DMS 273 treated with DMSO at 0.1 percent for 48 hours (cell line): ENCODE measurements at places on chromosomes 4 and X.

GRCh38 chrX:47200385-47201150 lies 6.9 kb downstream of the UBA1 start:
- DNase-seq, result no peak

GRCh38 chrX:12895866-12896265 lies 10.6 kb upstream of the TLR8 start:
- DNase-seq, result no peak

DNA sequence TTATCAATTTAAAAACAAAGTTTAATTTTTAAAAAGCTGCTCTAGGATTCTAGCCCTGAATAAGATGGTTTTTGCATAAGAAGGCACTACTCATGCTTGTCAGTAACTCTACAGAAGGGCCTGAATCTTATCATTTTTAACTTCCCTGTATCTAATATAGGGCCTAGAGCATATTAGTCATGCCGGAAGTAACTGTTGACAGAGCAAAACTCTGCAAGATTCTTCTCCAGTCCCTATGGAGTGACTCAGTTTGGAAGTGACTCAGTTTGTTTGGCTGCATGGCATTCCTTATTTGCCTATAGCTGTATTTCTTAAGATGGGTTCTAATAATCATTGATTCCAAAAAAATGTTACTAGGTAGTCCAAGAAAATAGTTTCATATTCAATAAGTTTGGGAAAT lies 431.8 kb upstream of the HTR2C start:
- no peak for DNase-seq

- no peak for DNase-seq
Measured at GRCh38 chr4:158018221-158018830, 154.5 kb downstream of the GASK1B start.

DNA sequence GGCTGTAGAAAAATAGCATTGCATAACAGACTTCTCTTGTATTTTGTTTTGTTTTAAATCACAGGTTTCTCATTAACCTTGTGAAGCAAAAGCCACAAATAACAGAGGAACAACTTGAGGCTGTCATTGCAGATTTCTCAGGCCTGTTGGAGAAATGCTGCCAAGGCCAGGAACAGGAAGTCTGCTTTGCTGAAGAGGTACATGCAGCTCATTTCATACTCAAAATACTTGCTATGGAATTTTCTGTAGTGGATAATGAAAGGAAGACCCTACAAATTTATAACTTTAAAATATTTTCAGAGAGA lies 17.6 kb downstream of the AFP start:
- DNase-seq, result no peak

DNA sequence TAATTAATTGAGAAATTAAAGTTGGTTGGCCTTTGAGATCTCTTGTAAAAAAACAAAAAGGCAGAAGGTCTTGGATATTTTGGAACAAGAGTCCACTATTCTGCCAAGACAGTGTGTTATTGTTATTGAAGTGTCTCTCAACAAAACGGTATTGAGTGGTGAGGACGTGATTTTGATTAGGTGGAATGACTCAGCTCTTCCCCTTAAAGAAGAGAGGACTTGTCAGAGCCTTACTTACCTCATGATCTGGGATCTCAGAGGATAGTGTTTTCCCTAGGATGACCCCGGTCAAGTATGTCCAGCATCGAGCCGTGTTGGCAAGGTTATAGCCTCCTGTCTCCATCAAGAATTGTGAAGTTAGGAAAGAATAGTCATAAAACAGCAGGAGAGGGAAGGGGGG lies 110.9 kb downstream of the HDAC8 start:
- DNase-seq, result no peak

DNA sequence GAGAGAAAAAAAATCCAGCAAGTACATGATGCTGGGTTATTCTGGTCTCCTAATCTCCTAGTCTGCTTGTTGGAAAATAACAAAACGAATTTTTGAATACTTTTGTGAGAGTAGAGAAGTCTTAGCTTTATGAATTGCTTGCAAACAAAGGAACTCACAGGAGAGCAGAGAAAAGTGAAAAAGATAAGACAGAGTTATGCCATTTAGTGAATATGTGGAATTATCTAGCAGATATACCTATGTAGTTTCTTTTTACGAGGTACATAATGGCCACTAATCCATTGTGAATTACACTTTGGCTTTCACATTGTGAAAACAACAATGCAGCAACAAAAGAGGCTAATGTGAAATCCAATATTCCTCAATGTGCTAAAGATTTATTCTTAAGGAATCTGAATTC lies 226.7 kb downstream of the NDST4 start:
- DNase-seq, result no peak

DNA sequence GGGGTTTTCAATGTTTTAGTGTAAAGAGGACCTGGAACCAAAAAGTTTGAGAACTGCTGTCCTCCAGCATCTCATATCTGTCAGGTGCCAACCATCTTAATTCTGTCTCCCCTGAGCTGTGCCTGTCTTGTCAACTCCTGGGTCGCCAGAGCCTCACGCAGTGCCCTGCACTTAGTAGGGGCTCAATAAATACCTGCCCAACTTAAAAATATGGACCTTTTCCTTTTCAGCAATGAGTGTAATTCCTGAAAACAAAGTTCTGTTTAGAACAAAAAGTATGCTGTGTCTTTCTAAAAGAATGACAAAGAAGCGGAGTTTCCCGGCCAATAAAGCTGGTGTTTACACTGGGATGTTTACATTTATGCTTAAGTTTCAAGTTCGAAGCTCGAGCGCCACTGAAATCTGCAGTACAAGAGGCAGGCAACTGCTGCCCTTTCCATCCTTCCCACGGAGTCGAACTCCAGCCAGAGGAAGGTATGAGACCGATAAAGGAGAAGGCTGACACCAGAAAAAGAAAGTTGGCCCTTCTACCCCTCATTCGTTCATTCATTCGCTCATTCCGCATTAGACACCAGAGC lies 1.1 kb upstream of the HTATSF1 start:
- DNase-seq, result no peak

DNA sequence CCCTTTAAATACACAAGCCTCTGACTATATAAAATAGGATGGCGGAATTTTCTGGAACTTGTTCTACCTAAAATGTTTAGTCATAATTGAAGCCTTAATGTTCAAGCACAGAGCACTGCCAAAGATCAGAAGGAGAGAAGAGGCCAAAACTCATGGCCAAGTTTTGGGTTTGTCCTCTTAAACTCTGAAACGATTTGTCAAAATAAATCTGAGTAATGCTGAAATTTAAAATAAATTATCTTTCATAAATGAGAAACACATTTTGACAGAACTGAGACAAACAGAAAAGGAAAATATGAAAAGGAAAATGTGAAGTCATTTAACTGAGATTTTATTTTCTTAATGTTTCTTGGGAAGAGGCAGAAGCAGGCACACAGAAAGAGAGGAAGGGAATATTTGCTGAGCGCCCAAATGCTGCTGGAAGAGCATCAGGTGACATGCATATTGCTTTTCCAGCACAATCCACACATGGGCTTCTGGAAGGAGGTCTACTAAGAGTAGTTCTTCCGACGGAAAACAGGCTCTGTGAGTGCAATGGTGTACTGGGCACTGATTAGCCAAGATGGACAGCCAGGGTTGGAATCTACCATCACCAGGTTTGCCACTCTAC lies 47.4 kb upstream of the ZNF518B start:
- DNase-seq, result no peak

DNA sequence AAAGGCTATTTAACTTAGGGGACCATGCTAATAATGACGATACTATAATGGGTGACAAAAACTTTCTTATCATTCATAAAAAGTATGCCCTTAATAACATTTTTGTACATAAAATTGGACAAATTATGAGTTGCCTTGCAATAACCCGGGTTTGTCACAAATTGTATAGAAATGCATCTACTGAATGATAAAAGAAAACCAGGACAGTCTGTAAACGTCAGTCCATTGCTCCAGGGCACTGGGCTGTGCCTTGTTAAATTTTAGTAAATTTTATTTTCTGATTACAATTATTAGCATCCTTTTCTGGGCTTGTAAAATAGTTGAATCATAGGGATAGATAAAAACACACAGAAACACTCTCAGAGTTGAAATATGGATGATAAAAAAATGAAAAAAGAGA lies 778.3 kb downstream of the RAPGEF2 start:
- no peak for DNase-seq

DNA sequence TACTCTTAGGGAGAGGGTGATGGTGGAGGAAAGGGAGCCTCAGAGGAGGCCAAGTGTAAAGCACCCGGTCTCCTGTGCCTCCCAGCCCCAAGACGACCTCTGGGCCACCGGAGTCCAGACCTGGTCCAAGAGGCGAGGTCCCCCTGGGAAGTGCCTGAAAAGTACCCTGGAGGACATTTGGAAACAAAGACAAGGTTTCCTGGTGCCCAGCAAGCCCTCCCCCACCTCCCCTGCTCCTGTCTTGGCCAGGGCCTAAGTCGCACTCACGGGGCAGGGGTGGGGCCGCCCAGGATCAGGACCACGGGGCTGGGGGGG lies 532 bp upstream of the SH3BP2 start:
- DNase-seq, result no peak

- no peak for DNase-seq
Measured at GRCh38 chrX:46463682-46464081, 81.5 kb downstream of the ZNF674 start.

DNA sequence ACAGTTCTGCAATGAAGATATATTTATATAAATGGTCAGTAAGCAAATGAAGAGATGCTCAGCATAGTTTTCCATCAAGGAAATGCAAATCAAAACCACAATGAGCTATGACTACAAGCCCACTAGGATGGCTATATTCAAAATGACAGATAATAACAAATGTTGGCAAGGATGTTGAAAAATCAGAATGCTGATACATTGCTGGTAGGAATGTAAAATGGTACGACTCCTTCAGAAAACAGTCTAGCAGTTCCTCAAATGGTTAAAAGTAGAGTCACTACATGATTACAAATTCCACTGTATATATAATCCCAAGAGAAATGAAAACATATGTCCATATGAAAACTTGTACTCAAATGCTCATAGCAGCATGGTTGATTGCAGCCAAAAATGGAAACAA lies 425.0 kb upstream of the ATOH1 start:
- no peak for DNase-seq

DNA sequence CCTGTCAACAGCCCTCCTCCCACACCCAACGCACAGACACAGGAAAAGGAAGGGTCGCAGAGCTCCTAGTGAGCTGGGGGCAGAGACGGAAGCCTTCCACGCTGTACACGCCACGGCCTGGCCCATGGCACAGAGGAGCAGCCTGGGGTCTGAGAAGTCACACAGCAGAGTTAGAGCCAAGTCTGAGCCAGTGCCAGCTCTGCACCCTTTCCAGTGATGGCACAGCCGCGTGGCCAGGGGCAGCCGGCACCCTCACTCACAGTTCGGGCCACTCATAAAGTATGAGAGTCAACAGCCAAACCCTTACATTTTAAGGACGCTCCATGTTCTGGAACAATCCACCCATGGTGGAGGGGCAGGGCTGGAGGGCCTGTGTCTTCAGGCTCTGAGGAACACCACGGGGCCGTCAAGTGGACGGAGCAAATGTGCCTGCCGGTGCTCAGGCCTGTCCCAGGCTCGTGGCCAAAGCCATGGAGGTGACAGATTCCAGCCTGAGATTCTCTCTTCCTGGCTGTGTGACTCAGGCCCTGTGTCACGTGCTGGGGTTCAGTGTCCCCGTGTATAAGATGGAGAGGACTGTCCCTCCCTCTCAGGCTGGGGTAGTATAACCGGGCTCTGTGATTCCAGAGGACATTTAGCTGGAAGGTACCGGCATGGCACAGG lies 91.2 kb downstream of the ABLIM2 start:
- DNase-seq, result no peak

DNA sequence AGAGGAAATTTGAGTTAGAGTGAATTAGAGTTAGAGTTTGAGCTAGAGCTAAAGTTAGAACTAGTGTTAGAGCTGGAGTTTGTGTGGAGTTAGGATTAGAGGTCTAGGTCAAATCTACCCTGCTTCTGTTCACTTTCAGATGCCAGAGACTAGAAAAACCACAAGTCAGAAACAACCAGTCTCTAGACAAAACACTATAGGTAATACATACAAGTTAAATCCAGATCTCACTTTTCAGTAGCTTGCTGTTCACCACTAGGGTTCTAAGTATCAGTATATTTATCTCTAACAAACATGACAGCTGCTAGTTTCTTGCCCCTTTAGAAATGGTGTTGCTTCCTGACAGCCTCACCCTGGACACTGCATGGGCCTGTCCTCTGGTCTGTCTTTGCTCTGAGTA lies 300.7 kb downstream of the ARAP2 start:
- DNase-seq, result no peak

GRCh38 chrX:42463706-42464490 lies 314.1 kb downstream of the PPP1R2C start:
- DNase-seq, result no peak

- no peak for DNase-seq
Measured at GRCh38 chr4:133146574-133147241, 2.4 kb upstream of the PCDH10 start.

GRCh38 chrX:40152741-40153344 lies 55.1 kb upstream of the BCOR start:
- no peak for DNase-seq

- no peak for DNase-seq
Measured at GRCh38 chr4:148110169-148110568, 332.0 kb downstream of the NR3C2 start.

DNA sequence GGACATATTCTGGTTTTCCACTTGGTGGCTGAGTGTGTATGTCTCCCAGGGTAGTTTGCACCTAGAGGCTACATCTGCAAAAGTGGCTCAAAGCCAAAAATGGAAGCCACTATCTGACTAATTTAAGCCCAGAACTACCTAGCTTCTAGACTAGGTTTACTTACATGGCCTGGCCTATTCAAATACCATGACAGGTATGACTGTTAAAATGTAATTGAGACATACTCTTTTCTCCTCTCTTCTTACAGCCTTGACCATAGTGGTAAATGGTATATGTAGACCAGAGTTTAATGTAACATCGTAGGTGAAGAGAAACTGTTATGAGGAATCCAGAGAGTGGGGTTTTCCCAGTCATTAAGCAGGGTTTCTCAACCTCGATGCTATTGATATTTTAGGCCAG lies 2.6 kb upstream of the TRPC5 start:
- no peak for DNase-seq
